ENCODE measurements at places on chromosomes 6 and 20.

DNA sequence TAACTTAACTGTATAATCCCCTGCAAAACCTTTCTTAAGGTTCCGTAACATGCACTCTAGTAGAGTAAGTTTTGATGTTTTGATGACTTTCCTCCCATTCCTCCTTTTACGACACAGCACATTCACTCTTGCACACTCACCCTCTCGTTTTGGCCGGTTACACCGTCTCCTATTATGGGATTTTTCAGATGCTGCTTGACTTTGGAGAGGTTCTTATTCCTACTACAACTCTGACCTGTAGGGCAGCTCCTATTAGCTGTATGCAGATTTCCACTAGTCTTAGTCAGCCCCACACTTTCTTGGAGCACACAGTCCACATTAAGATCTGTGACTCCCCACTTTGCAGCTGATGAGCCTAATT, 223.7 kb upstream of the SYNCRIP start:
- DNase-seq: no peak

- no peak for DNase-seq
Observed at GRCh38 chr6:141105481-141105880, 1027.2 kb upstream of the GJE1 start.

- DNase-seq: no peak
Observed at GRCh38 chr6:151376440-151376839, 14.9 kb downstream of the ZBTB2 start.

GRCh38 chr6:151070631-151071051, 169.1 kb upstream of the AKAP12 start:
- DNase-seq: no peak

- DNase-seq: no peak
Observed at GRCh38 chr20:5002077-5002413, 735 bp upstream of the SLC23A2 start.

DNA sequence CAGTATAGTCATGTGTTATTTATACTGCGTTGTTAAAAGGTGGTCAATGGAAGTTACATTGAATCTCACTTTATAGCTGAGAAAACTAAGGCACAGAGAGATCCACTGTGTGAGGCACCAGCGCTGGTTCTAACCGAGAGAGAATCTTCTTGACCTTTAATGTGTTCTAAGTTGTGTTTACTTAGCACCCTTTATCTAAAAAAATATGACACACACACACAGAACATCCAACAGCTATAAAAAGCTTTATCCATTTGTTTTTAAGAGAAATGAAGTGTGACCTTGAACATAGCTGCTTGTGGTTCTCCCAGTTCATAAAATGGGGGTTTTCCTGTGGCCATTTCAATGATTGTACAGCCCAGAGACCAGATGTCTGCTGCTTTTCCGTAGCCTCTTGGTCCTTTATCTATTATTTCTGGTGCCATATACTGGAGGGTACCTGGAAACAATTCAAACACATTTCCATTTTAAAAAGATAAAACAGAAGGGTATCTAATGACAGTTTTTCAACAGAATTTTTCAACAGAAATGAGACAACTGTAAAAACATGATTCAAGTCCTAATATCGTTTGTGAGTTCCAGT, 54.8 kb upstream of the MAP7 start:
- no peak for DNase-seq

DNA sequence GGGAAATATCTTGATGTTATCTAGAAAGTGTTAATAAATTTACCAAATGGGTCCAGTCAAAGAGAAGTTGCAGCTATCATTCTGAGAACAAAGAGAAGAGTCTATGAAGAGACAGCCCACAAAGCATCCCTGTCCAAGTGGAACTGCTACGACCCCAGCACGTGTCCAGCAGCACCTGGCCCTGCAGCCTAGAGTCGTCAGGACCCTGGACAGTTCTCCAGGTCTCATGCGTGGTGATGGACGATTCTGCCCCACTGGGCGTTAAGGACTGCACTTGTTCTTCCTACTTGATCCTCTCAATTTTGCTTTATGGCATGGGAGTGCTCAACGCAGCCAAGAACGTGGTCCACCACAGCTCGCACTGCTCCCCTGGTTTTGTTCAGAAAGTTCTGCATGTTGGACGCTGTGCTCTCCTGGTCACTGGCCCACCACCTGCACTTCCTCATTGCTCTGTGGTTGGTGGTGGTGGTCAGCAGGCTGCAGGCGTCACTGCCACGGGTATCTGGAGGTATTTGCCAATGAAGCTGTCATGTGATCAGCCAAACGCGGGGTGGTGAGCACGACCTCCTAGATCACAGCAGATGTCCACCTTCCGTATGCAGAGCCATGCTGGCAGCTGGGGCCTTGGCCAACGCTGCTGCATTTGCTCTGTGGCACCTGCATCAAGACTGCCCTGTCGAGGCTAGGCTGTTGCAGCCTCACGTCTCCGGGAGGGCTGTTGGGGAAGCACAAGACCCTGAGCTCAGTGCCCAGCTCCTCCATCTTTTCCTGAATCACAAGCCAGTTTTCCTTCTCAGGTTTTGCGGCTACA, 356.4 kb downstream of the CDH4 start:
- no peak for DNase-seq

DNA sequence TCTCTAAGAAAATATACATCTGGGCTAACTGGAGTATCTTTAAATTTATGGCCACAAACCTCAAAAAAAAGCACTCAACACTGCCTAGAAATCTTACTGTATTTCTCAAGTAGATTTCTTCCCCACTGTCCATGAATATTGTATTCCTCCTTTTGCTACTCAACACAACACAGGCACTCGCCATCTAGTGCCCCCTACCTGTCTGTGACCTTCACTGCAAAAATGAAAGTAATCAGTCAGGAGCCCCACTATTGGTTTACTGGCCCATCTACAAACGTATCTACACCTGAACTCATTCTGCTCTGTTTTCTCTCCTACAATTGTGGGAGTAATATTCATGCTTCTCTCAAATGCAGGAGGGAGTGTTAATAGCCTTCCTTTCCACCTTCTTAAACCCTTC, 58.3 kb downstream of the LY86 start:
- no peak for DNase-seq

DNA sequence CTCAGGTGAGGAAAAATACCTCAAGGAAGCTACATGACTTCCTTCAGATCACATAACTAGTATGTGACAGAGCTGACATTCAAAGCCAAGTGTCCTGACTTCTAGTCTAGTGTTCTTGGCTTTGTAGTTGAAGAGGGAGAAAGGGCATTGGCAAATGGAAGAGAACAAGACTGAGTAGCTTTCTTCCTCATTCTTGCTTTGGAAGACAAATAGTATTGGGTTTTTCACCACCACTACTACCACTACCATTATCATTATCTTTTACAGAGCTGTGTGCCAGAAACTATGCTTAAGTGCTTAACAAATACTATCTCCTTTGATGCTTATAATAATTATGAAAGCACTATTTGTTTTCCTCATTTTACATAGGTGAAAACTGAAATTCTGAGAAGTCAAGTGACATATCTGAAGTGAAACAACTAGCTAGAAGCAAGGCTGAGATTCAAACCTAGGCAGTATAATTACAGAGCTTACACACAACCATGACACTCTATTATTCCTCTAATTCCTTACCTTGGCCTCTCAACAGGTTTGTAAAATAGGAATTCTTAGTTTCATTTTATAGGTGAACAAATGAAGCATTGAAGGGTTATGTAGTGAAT, 6.8 kb downstream of the ACSS2 start:
- no peak for DNase-seq

DNA sequence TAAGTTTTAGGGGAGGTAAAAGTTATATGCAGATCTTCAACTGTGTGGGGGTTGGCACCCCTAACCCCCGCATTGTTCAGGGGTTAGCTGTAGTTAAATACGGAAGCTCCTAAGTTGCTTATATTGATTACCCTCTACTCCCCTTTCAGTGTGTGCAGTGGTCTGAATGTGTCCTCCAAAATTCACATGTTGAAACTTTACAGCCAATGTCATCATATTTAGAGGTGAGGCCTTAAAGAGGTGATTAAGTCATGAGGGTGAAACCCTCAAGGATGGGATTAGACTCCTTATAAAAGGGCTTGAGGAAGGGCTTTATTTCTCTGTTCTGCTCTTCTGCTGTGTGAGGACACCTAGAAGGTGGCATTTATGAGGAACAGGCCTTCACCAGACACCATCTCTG, 22.3 kb downstream of the TULP4 start:
- DNase-seq: no peak

- DNase-seq: no peak
Observed at GRCh38 chr6:50936277-50936681, 117.6 kb downstream of the TFAP2B start.

- DNase-seq: no peak
Observed at GRCh38 chr20:20251317-20251716, 116.6 kb upstream of the INSM1 start.

DNA sequence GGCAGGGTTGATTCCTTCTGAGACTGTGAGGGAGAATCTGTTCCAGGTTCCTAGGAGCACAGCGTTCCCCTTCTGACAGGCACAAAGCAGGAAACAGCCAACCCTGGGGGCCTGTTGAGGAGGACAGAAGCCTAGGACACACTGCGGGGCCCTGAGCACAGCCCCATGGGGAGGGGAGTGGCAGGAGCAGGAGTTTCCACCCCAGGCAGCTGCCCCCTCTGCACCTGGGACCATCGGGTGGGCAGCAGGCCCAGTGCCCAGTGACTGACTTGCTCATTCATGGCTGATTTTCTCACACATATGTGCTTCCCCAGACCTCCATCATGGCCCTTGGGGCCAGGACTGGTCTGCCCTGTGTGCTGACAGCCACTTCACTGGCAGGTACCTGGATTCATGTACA, 6.2 kb upstream of the SLC22A1 start:
- DNase-seq: no peak

DNA sequence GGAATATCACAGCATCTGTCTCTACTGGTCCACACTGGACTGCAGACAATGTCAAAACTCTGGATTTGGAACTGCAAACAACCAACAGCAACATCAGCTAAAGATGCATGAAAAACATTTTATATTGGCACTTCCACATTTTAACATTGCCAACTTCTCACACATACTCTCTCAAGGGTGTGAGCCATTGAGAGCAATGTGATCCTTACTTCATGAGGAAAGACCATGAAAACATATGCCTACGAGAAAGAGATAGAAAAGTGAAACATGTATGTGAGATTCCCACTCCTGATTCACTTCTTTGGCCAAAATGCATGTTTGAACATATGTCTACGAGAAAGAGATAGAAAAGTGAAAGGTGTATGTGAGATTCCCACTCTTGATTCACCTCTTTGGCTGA, 99.4 kb downstream of the COL12A1 start:
- no peak for DNase-seq

DNA sequence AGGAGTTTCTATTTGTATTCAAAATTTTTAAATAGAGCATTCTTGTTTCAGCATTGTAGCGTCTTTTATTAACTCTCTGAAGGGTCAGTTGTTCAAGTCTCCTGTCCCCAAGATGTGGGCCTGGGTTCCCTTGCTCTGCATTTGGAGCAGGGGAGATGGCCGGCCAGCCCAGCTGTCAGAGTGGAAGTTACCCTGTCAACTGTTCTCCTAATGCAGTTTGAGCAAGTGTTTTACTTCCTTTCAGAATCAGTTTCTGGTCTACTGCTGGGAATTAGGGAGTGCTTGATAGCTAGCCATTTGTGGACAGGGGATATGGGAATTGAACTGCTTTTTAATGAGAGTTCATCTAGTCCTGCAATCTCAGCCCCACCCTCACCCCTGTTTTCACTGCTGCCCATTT, 116.6 kb downstream of the QKI start:
- DNase-seq: no peak

DNA sequence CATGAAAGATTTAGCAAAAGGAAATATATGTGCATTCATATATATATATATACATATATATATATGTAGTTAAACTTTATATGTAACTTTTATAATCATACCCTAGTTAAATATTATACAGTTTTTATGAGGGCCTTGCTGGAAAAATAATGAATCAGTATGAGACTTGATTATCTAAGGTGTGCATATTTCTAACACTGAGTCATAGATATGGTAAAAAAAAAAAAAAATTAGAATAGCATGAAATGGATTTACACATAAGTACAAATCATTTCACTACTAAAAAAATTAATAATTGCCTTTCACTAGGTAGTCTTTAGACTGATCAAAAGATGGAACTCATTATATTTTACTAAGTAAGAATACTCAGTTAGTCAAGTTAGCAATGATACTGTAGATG, 51.3 kb upstream of the DST start:
- DNase-seq: no peak

- no peak for DNase-seq
Observed at GRCh38 chr6:70409216-70409615, 4.1 kb upstream of the FAM135A start.

- DNase-seq: no peak
Observed at GRCh38 chr20:53104884-53105283, 132.7 kb downstream of the TSHZ2 start.

- DNase-seq: no peak
Observed at GRCh38 chr6:164022632-164023031, 608.1 kb downstream of the QKI start.

GRCh38 chr6:169092375-169092774, 161.3 kb downstream of the THBS2 start:
- no peak for DNase-seq

- DNase-seq: no peak
Observed at GRCh38 chr6:128979071-128979470, 96.1 kb downstream of the LAMA2 start.

- no peak for DNase-seq
Observed at GRCh38 chr6:33634946-33635345, 13.8 kb downstream of the ITPR3 start.

GRCh38 chr20:51424270-51425117, 118.0 kb downstream of the NFATC2 start:
- no peak for DNase-seq

GRCh38 chr6:153106021-153106420, 25.1 kb downstream of the RGS17 start:
- DNase-seq: no peak

GRCh38 chr6:132471787-132472186, 41.1 kb downstream of the STX7 start:
- DNase-seq: no peak
